Fibroblast of the aortic adventitia (primary cell): ENCODE measurements at places on chromosomes 13 and 19.

DNA sequence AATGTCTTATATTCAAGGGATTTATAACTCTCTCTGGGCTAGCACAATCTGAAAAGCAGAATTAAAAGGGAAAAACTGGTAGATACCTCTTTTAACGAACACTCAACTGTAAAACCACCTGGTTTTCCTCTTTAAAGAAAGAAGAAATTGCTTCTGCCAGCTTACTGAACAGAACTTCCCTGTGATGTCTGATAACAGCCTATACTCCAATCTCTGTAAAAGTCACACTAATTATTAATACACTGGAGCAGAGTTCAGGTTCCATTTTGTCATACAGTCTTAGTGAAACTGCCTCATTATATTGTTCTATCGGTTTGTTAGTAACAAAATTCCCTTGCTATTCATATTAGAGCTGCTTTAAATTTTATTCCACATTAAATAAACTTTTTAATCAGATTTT, 251.0 kb upstream of the STARD13 start:
- no peak for DNase-seq

DNA sequence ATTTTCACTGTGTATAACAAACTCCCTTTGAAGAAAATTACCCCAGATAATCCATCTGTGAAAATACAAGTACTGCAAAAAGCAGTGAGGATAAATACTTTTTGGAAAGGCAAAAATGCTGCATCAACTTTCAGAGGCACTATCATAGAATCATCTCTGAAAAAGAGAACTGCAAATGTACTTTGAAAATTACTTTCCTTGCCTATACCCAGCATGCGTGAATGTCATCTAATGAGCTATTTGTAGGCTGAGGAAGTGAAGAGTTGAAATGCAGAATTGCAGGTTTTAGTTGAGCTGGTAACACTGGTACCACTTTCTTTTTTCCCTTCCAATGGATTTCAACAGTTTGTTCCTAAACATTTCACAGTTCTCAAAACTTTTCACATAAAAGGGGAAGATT, 196.7 kb downstream of the TBC1D4 start:
- DNase-seq, result no peak

DNA sequence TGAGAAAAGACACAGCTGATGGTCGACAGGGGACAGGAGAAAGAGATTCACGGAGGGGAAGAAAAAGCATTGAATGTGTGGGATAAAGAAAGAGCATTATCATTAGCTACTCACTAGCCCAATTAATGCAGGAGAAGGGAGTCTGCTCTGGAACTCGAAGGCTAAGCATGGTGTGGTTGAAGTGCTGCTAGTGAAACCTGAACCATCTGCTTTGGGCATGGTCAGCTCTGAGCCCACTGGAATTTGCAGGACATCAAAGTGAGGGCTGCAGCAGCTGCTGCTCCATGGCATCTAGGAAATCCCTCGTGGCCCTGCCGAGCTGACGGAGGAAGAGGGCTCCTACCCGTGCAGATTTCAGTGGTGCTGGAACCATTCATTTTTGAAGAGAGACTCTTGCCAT, 320.3 kb downstream of the ATP8A2 start:
- no peak for DNase-seq

- no peak for DNase-seq
These were observed 11.3 kb downstream of the PLEKHJ1 start for GRCh38 chr19:2224754-2225349.

DNA sequence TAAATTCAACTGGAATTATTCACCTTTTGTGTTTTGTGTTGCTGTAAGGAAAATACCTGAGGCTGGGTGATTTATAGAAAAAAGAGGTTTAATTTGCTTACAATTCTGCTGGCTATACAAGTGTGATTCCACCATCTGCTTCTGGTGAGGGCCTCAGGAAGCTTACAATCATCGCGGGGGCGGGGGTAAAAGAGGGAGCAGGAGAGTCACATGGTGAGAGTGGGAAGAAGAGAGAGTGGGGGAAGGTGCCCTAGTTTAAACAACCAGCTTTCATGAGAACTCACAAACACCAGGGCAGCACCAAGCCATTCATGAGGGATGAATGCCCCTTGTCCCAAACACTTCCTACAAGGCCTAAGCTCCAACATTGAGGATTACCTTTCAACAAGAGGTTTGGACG, 760.7 kb upstream of the PCDH9 start:
- no peak for DNase-seq
